ENCODE measurements at places on chromosomes 1 and 21.

DNA sequence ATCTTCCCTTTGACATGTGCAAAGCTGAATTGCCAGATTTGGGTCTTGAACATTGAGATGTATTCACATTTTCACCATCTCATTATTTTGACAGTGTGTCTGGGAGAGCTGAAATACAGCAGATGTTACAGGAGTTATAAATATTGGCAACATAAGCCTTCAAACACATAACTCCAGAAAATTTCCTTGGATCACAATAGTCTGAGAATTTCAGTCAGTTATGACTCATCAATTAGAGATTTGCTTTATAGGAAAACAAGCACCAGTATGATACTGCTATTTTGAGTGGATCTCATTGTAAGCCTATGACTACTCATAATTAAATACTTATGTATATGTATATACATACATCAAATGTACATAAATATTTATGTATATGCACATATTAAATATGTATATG lies 1171.8 kb downstream of the AMY1C start:
- DNase-seq: no peak

GRCh38 chr1:1213345-1214265 lies at the start of gene TNFRSF4:
TNFRSF4 (minus strand) TSS chr1:1214153; CDS start chr1:1214127, 26 bp downstream.
- no peak for DNase-seq

- DNase-seq: no peak
Measured at GRCh38 chr1:22320587-22321344, 130.9 kb upstream of the ZBTB40 start.

- no peak for DNase-seq
Measured at GRCh38 chr1:29800522-29800956, 564.2 kb downstream of the PTPRU start.

GRCh38 chr1:182889997-182890396 lies 50.9 kb downstream of the DHX9 start:
- peak; percentile 49 for DNase-seq

GRCh38 chr1:212607206-212607912 lies 1.2 kb upstream of the ATF3 start:
- DNase-seq: peak; percentile 74

- no peak for DNase-seq
Measured at GRCh38 chr1:42096554-42096953, 56.7 kb upstream of the GUCA2B start.

DNA sequence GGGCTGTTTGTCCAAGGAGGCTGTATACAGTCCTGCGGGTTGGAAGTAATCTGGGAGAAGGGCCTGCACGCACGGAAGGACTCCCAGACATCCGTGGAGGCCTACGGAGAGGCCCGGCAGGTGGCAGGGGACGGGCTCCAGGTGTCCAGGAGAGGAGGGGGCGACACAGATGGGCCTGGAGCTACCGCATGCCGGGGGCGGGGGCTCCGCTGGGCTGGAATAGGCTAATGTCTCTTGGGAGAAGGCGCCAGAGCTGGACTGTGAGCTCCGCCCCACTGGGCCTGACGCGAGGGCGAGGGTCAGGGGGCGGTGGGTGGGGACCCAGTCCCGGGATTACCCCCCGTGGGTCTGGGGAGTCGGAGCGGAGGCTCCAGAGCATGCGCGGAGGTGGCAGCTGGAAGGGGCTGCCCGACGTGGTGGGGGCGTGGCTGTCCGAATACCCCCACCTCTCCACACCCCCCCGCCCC lies 659 bp downstream of the AGO1 start:
- peak; percentile 97 for DNase-seq

DNA sequence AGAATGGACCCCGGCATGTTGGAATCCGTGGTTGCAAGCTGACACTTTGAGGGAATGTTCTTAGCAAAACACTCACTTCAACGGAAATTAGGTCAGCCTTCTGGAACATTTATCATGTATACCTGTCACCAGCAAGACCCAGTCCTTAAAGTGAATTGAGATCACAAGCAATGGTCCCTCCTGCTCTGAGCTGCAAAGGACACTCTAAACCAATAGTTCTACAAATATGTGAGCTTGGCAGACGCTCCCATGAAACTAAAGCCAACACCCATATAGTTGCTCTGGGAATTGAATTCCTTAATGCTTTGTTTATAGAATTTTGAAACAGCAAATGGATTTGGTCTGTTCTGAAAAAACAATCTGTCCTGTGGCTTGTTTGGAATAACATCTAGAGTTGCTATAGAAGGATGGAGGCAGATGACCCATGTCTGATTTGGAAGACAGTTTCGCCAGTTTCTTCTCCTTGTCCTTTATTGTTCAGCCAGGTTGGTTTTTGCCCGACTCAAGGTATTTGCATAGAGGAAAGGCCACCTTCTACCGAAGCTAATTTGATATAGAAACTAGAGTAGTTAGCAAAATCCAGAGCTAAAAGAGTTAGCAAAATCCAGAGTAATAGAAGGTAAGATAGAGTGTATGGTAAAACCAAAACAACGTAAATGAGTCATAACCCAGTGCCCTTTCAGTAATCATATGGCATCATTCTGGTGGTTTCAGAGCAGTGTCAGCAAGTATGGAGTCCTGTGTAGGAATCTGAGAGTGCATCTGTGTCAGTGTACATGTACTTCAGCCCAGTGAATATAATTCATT lies 236.2 kb downstream of the NFIA start:
- DNase-seq: no peak

- DNase-seq: no peak
Measured at GRCh38 chr1:166570954-166571353, 268.3 kb upstream of the POGK start.

DNA sequence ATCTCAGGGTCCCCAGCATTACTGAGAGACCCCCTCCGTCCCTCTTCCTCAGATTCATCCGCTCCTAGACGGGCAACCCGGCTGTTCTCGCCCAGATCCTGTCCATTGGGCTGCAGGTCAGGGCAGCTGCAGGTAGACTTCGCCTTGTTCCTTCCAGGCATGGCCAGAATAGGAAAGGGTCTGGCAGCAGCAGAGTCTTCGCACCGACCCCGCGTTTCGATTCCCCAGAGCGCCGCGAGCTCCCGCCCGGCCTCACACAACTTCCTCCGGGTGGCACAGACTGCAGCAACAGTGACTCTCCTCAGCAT lies 265 bp downstream of the NRDC start:
- DNase-seq: no peak

DNA sequence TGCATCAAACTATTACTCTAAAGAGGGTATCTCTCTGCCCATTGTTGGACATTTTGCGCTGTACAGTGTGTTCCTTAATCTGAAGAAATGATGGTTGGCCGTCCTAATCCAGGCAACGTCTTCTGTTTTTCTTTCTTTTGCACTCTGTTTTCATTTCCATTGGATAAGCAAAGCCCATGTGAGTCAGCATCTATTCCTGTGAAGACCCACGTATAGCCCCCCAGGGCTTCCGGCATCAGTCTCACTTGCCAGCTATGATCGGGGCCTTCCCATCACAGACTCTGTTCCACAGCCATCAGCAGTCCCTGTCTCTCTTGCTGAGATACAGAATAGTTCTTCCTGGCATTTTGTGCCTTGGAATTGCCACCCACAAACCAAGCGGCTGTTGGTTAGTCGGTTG lies 29.2 kb upstream of the BRDT start:
- no peak for DNase-seq

- peak; percentile 37 for DNase-seq
Measured at GRCh38 chr21:39104911-39105310, 78.3 kb downstream of the PSMG1 start.

- DNase-seq: no peak
Measured at GRCh38 chr1:164781972-164782371, 223.0 kb downstream of the PBX1 start.

GRCh38 chr1:157399984-157400382 lies 152.3 kb downstream of the FCRL5 start:
- peak; percentile 82 for DNase-seq

DNA sequence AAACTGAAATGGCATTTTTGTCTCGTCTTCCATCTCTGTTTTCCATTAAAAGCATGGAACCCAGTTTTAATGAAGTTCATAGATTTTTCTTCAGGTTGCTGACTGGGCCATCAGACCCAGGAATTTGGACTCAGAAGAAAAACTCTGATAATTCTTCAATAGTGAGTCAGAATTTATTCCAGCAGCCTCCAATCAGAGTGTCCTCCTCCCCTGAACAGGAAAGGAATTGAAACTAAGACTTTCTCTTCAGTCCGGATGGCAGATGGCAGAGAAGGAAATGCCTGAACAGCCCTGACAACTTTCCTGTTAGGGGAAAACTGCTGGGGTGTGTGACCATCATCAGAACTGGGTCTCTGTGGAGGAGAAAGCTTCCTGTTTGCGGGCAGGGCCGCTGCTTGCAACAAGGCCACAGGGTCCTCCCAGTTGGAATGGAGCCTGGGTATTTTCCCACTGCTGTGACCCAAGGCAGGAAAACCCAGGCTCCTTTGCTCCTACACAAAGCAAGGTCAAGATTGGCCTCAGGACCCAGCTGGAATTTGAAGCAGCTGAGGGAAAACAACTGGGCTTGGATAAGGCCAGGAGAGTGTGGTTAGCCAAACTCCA lies 20.7 kb downstream of the CD34 start:
- no peak for DNase-seq

DNA sequence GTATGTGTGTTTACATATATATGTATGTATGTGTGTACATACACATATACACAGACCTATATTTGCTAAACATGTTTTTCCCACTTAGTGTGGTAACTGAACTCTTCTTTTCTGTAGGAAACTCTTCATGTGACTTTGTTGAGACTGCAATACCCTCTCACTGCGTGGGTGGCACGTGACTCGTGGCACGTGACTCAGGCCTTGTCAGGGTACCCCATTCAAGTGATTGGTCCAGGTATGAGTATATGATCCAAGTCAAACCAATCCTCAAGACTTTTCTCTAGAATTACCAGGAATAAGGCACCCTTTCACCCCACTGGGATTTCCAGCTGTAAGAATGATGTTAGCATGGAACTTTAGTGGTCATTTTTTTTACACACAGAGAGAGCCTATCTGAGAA lies 149.2 kb upstream of the KCNK2 start:
- DNase-seq: no peak

DNA sequence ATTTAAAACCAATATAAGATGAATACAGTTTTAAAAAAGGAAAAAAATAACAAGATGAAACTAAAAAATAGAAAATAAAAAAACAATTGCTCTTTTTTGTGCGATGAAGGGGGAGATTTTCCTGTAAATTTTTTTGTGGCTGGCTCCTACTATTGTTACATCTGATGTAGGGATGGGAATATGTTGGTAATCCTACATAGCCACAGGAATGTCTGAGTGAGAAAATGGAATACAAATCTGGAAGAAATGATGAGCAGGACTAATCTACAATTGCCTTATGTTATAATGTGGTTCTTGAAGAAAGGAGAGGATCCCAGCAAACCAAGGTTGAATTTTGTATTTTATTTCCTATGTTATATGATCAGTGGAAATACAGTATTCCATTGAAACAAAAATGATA lies 40.9 kb downstream of the ATP6V1G3 start:
- DNase-seq: no peak

DNA sequence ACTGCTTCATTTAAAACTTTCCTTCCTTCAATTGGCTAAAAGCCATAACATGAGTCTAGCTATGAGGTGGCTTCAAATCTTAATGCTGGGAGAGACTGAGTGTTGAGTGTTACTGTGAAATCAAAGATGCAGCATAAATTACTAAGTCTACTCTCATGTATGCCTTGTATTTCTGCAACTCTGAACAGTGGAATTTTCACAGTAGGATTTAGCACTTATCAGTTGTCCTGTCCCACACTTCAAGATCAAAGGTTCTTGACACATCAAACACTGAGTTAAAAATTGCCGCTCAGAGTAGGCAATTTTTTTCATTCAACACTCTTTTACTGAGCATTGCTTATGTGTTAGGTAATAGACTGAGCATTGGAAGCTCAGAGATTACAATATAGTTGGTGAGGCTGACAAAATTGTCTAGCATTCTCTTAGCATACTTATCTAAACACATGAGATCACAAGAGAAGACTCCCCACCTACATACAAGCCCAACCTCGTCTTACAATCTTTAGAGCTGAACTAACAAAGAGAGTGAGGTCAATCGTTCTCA lies 56.4 kb upstream of the ADORA3 start:
- no peak for DNase-seq

- no peak for DNase-seq
Measured at GRCh38 chr1:31000301-31000700, 65.2 kb downstream of the PUM1 start.

GRCh38 chr1:230137337-230137815 lies 70.3 kb downstream of the GALNT2 start:
- no peak for DNase-seq

- no peak for DNase-seq
Measured at GRCh38 chr1:50735443-50735842, 224.6 kb downstream of the FAF1 start.

- DNase-seq: no peak
Measured at GRCh38 chr1:247360116-247360898, 28.6 kb upstream of the ZNF496 start.

DNA sequence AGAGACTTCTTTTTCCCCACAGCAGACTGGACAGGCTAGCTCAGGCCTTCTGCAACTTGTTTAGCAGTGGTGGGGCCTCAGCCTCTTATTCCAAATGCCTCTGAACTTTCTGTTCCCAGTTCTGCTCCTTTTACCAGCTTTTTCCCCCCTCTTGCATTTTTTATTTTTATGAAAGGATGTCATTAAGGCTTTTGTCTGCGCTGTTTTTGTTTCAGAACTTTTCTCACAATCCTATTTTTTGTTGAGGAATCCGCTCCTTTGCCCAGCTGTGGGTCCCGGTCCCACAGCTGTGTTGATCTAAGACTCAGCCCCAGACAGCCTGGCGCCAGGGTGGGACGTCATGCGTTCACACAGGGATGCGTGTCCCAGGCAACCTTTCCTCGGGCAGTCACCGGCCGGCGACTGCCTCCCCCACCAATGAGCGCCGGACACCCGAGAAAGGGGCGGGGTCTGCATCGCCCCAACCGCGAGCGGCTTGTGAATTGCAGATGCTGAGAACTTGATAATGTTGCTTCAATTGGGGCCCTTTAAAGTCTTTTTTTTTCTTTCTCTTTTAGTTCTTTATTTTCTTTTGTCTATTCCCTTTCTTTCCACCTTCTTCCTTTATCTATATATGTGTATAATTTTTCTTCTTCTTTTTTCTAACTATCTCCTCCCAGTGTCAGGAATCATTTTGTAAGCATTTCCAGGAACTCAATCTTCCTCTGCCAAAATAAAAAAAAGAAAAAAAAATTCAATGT lies 3.0 kb upstream of the ID3 start:
- peak; percentile 97 for DNase-seq
